ENCODE measurements at places on chromosomes 16 and 17.
A peak's percentile ranks its signal among the peaks of the same experiment; 100 is the strongest.

DNA sequence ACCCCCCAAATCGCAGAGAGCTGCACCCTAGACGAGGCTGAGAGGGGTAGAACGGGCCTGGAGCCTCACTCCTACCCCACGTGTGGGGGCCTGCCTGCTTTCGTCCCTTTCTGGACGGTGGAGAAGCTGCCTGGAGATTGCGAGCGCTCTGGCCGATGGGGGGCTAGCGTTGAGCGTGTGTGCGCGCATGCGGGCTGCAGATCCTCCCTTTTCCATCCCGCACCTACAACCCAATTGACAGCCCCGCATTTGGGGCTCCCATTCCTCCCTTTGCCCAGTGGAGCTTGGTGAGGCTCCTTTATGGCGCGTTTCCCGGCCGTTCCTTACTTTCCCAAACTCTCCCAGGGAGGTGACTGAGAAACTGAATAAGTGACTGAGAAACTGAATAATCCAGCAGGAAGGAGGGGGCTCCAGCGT lies 907 bp upstream of the ESRP2 start:
- no peak for DNase-seq
- peaks cover 40% of the 10 kb centered on the region for H3K4me1 ChIP-seq
- peak overlapping the region; percentile 61 for H3K27ac ChIP-seq
- no peaks in the 10 kb centered on the region for H3K27me3 ChIP-seq
- no peaks in the 10 kb centered on the region for H3K36me3 ChIP-seq
- H3K4me3 ChIP-seq, result peak overlapping the region; percentile 72

DNA sequence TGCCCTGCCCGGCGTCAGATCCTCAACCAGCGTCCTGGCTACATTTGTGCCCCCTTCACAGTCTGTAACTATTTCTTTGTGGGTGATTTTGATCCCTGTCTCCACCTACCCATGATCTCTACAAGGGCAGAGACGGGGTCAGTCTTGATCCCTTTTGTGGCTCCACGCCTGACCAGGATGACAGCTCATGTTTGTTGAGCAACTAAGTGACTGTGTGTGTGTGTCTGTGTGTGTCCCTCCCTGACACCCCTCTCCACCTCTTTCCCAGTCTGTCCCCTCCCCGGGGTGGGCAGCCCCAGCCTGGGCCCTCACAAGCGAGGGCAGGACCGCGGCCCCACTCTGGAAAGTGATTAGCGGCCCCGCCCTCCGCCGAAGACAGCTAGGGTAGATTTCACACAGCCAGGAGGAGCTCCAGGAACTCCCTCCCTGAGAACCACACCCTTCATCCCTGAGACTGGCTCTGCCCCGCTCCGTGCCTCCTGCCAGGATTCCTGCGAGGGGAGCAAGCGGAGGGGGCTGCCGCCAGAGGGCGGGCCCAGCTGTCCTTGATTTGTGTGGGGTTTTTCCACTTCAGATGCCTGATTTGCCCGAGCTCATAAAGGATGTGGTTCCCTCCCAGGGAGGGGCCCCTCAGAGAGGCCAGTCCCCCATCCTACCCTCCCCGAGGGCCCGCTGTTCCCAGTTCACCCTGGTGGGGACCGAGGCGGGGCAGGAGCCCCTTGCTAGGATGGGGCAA lies 5.3 kb upstream of the HS3ST6 start:
- peaks cover 33% of the 10 kb centered on the region for H3K4me1 ChIP-seq
- no peaks in the 10 kb centered on the region for H3K27me3 ChIP-seq
- H3K36me3 ChIP-seq, result no peaks in the 10 kb centered on the region
- peak overlapping the region; percentile 52 for H3K27ac ChIP-seq
- no peak overlapping the region for H3K4me3 ChIP-seq
- no peak for DNase-seq

DNA sequence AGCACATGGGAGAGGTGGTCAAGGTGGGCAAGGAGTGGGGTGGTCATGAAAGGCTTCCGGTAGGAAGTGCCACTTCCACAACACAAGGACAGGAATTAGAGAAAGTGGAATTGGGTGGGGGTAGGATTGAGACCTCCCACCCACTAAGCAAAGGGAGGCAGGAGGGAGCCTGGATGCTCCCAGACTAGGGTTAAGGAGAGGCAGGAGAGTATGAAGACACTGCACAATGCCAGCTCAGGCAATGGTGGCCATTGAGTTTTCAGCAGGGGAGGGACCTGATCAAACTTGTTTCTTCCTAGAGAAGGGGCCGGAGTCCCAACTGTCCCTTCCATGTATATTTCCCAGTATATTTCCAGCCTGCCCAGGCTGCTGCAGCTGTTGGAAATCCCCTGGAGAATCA lies 3.1 kb upstream of the RAB11FIP4 start:
- DNase-seq, result no peak
- no peak overlapping the region for H3K27ac ChIP-seq
- peaks cover 18% of the 10 kb centered on the region for H3K4me1 ChIP-seq
- no peak overlapping the region for H3K4me3 ChIP-seq
- H3K27me3 ChIP-seq, result no peaks in the 10 kb centered on the region
- H3K36me3 ChIP-seq, result no peaks in the 10 kb centered on the region

- H3K27me3 ChIP-seq, result no peaks in the 10 kb centered on the region
- no peak within 1 kb of the TSS for H3K4me3 ChIP-seq
- no peaks in the 10 kb centered on the region for H3K36me3 ChIP-seq
- no peak within 1 kb of the TSS for H3K27ac ChIP-seq
Observed at GRCh38 chr16:2816751-2817339, at the start of gene PRSS21. Gene PRSS21 (plus strand): TSS chr16:2817237. CDS start chr16:2817269, 32 bp downstream.

DNA sequence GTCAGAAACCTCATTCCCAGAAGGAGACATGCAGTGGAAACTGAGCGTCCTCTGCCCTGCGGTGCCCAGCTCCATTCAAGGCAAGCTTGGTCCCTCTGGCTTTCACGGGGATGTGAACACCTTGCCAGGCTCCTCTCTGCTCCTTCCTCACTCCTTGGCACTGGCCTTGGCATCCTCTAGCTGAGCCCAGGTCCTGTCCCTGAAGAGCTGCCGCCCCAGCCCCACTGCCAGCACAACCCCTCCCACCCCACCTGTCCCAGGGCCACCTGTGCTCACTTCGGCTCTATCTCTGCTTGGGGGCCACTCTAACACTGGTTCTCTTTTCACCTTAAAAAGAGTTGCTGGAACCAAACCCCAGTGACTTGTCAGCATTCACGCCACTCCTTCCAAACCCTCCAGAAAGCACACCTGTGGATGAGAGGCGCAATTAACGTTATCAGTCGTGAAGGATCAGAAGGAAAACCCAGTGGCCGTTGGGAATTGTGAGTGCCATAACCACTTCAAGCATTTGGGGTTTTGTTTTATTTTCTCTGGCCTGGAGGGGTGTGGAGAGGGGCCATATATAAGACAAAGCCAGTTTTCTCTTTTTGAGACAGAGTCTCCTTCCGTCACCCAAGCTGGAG lies 103.7 kb downstream of the AXIN2 start:
- H3K4me1 ChIP-seq, result peaks cover 7% of the 10 kb centered on the region
- no peak for DNase-seq
- no peak overlapping the region for H3K4me3 ChIP-seq
- no peak overlapping the region for H3K27ac ChIP-seq

DNA sequence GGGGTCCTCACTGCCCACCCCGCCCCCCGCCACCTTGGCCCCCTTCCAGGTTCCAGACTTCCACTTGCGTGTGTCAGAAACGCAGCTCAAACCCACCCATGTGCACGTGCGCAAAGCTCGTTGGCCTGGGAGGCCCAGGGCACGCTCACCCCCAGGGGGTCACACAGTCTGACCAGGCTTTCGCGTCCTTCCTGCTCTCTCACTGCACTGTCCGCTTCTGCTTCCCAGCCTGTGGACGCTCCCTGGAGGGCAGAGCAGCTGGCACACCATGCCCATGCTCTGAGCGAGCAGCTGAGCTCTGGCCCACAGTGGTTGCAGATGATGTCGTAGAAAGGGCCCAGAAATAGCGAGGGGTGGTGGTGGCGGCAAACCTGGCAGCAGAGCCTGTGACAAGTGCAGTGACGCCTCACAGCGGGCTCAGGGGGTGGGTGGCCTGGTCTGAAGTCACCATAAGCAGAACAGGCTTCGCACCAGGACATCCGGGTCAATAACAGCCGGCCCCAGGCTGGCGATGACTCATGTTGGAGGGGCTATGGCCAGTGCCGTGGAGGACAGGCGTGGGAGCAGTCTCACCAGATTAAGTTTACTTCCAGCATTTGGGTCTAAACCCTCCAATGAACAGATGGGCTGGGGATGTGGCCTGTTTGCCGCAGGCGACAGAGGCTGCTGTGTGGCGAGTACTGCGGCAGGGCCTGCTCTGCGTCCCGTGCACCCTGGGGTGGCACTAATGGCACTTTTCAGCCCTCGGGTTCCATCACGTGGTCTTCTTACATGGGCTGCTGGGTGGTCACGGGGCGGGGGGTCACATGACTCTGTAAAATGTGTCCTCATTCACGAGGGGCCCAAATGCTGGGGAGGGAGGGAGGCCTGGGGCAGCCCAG lies 49.0 kb downstream of the NT5M start:
- H3K4me1 ChIP-seq, result peaks cover 12% of the 10 kb centered on the region
- no peaks in the 10 kb centered on the region for H3K36me3 ChIP-seq
- no peak overlapping the region for H3K4me3 ChIP-seq
- H3K27ac ChIP-seq, result no peak overlapping the region
- H3K27me3 ChIP-seq, result no peaks in the 10 kb centered on the region

DNA sequence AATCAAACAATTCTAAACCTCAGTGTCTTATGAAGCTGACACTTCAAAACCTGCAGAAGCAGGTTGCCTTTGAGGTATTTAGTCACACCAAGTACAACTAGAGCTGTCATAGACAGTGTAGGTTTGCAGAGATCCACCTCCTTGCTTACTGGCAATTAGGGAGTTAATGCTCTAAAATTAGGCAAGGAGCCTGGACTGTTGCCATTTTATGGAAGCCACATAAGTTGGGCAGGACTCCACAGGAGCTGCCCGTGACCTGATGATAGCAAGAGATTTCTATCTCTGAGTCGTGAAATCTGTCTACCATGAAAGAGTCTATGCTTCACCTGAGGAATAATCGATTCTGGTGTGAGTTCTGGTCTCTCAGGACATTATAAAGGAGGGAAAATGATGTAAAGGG lies 8.9 kb downstream of the EME1 start:
- H3K27me3 ChIP-seq, result no peaks in the 10 kb centered on the region
- peaks cover 64% of the 10 kb centered on the region for H3K36me3 ChIP-seq
- H3K4me3 ChIP-seq, result no peak overlapping the region
- no peak overlapping the region for H3K27ac ChIP-seq
- DNase-seq, result no peak
- H3K4me1 ChIP-seq, result no peaks in the 10 kb centered on the region

DNA sequence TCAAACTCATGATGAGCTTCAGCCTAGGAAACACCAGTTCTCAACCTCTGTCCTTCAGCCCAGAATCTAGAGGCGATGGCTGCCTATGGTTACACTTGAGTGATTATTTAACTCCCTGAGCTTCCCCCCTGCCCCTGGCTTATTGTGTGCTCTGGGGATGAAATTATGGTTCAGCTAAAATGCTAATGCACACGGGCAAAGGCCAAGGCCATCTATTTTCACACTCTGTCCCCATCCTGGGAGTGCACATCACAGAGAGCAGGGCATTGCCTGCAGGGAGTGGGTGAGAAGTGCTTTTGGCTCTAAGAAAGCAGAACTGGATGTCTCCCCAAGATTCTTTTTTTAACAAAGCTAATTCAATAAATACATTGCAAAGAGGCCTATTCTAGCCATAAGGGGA lies 21.6 kb upstream of the CACNG5 start:
- H3K36me3 ChIP-seq, result no peaks in the 10 kb centered on the region
- H3K4me1 ChIP-seq, result no peaks in the 10 kb centered on the region

DNA sequence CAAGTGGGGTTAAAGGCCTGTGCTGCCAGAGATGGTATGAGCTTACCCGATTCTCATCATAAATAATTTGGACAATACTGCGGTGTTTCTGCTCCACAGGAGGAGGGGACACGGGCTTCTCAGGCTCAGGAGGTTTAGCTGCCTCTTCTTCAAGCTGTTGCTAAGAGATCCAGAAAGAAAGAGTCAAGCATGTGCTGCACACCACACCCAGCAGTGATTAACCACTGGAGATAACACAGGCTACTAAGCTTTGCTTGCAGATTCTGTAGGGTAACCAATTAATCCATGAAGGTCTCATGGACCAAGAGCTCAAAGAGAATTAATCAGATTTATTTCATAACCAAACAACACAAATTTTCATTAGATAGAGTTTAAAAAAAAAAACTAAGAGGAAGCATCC lies 56.6 kb downstream of the NCOR1 start:
- no peaks in the 10 kb centered on the region for H3K4me1 ChIP-seq
- no peak overlapping the region for H3K27ac ChIP-seq
- no peak for DNase-seq

DNA sequence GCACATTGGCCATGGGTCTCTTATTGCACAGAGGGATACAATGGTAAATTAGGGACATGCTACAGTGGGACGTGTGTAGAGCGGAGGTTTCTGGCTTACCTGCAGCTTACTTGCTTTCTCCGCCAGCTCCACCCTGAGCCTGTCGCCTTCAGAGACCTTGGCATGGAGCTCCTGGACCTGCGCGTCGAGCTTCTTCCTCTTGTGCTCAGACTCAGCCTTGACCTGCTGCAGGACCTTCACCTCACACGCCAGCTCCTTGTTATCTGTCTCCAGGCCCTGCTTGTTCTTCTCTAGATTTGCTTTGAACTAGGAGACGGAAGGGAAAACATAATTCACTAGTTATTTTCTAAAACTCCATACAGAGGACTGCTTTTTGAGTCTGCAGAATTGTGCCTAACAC lies 63.5 kb downstream of the NDEL1 start:
- no peaks in the 10 kb centered on the region for H3K27me3 ChIP-seq
- no peaks in the 10 kb centered on the region for H3K36me3 ChIP-seq
- H3K27ac ChIP-seq, result no peak overlapping the region
- no peak for DNase-seq
- no peaks in the 10 kb centered on the region for H3K4me1 ChIP-seq

- H3K36me3 ChIP-seq, result no peaks in the 10 kb centered on the region
- H3K4me1 ChIP-seq, result peaks cover 44% of the 10 kb centered on the region
- DNase-seq, result no peak
Observed at GRCh38 chr16:66751303-66751991, at the start of gene DYNC1LI2. Gene DYNC1LI2 (minus strand): TSS chr16:66751609. CDS start chr16:66751591, 18 bp downstream.

DNA sequence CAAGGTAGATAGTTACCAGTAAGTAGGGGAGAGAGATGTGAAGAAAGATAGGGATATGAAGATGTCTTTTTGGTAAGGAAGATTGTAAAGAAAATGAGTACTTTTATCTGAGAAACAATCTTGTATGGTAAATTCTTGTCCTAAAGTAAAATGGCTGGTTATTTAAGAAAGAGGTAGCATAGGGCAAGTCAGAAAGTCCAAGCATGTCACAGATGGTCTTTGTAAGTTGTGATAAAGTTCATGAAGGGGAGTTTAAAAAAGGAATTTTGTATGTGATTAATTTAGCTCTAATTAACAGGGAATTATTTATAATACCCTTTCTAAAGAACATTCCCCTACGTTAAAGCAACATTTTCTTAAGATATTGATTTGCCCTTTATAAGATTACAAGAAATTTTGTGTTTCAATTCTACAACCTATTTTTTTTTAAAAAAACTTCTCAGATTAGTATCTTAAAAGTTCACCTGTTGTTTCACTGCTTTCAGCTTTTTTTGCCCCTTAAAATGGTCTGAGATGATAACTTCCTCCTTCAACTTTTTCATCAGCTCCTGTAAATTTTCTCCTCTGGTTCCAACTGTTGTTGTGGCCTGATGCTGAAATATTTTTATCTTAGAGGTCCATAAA lies 16.2 kb upstream of the CPHXL start:
- no peaks in the 10 kb centered on the region for H3K4me1 ChIP-seq
- no peaks in the 10 kb centered on the region for H3K36me3 ChIP-seq
- no peak for DNase-seq
- H3K4me3 ChIP-seq, result no peak overlapping the region
- no peak overlapping the region for H3K27ac ChIP-seq
- H3K27me3 ChIP-seq, result no peaks in the 10 kb centered on the region

- no peak for DNase-seq
- no peaks in the 10 kb centered on the region for H3K36me3 ChIP-seq
- H3K27me3 ChIP-seq, result no peaks in the 10 kb centered on the region
- no peak overlapping the region for H3K4me3 ChIP-seq
- H3K4me1 ChIP-seq, result peaks cover 10% of the 10 kb centered on the region
Observed at GRCh38 chr16:64695684-64696083, 426.2 kb downstream of the CDH11 start.

Measured in vagina (tissue), 2 donors.